ENCODE measurements at places on chromosomes 5 and 9. TPM values are rescaled to one million over a fixed set of nuclear protein-coding genes. Genes with fewer than 3 reads are reported as not detected.

The COL15A1 gene
- 3.2 TPM for total RNA-seq

The EIF4E1B gene
- 8.3 TPM for total RNA-seq

The CLIC3 gene
- total RNA-seq, result 0.59 TPM

The ENHO gene
- 167 TPM for total RNA-seq

The PLAC8L1 gene
- 1.8 TPM for total RNA-seq

The MAMDC2 gene
- 4.3 TPM for total RNA-seq

The MCTP1 gene
- 103 TPM for total RNA-seq

The ZDHHC21 gene
- 39.6 TPM for total RNA-seq

The CCL21 gene
- not detected for total RNA-seq

The RNF180 gene
- 26.3 TPM for total RNA-seq

The TLE1 gene
- 60.6 TPM for total RNA-seq

The LCN1 gene
- total RNA-seq, result not detected

The PPP3R2 gene
- 1.4 TPM for total RNA-seq

The HTR4 gene
- total RNA-seq, result 10.7 TPM

The TNFSF8 gene
- total RNA-seq, result 0.59 TPM

The AGXT2 gene
- total RNA-seq, result not detected

The SEC16A gene
- 87.1 TPM for total RNA-seq

The TMC1 gene
- 2.2 TPM for total RNA-seq

The SPATA31A3 gene
- total RNA-seq, result not detected

The PCDHAC1 gene
- 8.9 TPM for total RNA-seq

The KIF4B gene
- total RNA-seq, result 1.3 TPM

The LURAP1L gene
- total RNA-seq, result 14.3 TPM

The FAM221B gene
- total RNA-seq, result not detected

The ACTBL2 gene
- total RNA-seq, result not detected

The IL13 gene
- total RNA-seq, result not detected

The IL9 gene
- total RNA-seq, result not detected
